ENCODE measurements at places on chromosomes 6 and 20.

DNA sequence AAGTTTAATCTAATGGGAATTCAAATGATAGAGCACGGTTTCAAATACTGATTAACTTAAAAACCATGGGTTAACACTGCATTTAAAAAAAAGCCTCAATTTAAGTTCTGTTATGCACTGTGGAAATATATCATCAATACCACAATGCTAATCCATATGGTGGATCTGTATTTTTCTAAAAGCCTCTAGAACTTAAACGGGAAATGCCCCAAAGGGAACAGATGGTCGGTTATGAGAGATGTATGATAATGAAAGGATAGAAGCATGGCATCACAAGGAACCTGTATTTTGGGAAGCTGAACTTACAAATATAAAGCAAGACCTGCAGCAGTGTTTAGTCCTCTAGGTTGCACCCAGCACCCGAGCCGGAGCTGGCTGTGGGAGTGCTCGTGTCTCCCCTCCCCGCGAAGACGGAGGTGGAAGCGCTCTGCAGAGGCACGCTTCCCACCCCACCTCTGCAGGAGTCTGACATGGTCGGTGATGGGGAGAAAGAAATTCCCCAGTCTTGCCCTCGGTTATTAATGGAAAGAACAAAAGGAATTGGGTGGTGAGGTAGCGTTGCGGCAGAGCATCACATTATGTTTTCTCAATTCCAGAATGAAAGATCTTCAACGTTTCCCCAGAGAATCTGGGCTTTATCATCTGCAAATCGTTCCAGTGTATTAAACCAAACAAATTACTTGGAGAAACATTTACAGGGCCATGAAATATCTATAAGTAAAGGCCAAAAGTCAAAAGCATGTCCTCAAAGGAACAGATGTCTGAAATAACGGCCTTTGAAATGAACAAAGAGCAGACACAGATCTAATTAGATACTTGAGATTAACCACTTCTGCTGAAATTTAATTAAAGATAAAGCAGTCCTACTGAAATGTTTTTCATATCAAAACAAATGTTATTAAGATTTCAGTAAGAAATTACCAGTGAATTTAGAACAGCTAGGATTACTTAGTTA, 103.1 kb upstream of the POPDC3 start:
- DNase-seq, result no peak

- no peak for DNase-seq
These were observed 128.7 kb downstream of the TMEM242 start for GRCh38 chr6:157194643-157195042.

GRCh38 chr6:36615018-36615761, 21.0 kb downstream of the SRSF3 start:
- peak; percentile 76 for DNase-seq

DNA sequence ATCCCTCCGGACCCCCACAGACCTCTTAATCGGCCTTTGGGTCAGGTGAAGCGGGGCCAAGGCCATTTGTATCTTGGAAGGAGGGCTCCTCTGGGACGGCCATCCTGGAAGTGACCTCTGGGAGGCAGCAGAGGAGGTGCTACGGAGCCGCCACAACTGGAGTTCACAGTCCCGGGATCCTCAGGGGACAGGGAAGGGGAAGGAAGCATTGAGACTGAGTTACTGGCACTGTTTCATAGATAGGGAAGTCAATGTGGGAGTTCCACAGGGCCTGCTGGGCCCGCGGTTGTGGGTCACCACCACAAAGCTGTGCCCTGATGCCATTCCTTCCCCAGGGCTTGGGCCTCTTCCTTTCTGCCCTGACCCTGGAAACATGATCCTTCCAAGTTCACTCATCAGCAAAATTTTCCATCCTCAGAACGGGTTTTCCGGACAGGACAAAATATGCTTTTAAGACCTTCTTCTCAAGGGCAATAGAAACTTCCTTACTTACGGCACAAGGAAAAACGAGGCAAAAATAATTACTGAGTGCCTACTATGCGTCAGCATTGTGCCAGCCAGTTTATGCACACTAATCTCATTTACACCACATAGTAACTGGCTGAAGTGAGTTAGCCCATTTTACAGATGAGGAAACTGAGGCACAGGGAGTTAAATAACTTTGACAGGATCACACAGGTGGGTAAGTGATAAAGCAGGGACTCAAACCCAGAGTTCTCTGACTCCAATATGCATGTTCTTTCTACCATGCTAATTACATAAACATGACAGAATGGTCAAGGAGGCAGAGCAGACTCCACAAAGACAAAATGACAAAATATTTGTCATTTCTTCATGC, 143.8 kb downstream of the UNC5CL start:
- DNase-seq, result peak; percentile 18

DNA sequence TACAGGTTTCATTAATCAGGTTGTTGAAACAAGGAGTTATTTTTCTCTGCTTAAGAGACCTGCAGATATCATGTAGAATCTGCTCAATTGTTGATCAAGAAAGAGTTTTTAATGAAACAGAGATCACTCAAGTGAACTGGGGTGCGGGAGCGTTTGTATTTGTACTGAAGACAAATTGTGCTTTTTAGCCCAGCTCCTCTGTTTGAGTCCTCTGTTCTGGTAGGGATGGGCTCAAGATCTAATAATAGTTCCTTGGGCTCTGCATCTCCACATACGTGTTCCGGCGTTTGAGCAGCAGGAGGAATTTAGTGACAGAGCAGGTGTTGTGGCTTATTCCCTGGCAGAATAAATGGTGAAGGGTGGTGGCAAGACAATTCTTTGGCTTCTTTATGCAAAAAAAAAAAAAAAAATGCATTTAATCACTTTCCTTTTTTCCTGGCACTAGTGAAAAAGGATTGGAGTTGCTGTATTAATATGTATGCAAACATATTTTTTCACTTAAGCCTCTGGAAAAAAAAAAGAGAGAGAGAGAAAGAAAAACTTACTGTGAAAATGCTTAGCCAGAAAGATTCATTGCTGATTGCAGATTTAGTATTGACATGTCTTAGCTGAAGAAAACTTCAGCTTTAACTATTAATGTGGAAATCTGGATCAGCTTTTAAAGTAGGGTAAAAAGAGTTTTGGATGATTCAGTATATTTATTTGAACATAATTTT, 4.0 kb downstream of the CITED2 start:
- DNase-seq, result peak; percentile 67

DNA sequence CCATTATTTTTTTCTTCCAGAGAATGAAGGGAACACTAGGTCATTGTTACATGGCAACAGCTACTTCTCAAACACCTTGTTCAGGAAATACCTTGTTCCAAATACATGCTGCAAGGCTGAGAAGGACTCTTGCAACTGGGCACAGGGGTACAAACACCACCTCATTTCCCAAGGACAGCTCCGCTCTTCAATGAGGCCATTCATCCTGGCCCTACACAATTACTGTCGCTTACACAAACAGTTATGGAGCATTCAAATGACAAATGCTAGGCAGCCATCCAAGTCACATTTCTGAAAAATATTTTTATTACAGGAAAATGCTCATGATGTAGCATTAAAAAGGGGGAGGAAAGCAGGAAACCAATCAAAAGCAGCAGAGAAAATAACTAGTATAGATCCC, 611.9 kb downstream of the DHX35 start:
- DNase-seq, result no peak
